ENCODE measurements at places on chromosomes 11 and 22. TPM values are rescaled to one million over a fixed set of nuclear protein-coding genes. Genes with fewer than 3 reads are reported as not detected.

- no peak for DNase-seq
Observed at GRCh38 chr11:61791737-61792309, 576 bp downstream of the TMEM258 start.

SLC17A6 gene
- total RNA-seq = not detected

OR51B4 gene
- not detected for total RNA-seq

MS4A2 gene
- 0.90 TPM for total RNA-seq

XBP1 gene
- total RNA-seq = 116 TPM

Measured in mucosa of descending colon (tissue), 3 donors.